ENCODE measurements at places on chromosomes 13 and 19.

DNA sequence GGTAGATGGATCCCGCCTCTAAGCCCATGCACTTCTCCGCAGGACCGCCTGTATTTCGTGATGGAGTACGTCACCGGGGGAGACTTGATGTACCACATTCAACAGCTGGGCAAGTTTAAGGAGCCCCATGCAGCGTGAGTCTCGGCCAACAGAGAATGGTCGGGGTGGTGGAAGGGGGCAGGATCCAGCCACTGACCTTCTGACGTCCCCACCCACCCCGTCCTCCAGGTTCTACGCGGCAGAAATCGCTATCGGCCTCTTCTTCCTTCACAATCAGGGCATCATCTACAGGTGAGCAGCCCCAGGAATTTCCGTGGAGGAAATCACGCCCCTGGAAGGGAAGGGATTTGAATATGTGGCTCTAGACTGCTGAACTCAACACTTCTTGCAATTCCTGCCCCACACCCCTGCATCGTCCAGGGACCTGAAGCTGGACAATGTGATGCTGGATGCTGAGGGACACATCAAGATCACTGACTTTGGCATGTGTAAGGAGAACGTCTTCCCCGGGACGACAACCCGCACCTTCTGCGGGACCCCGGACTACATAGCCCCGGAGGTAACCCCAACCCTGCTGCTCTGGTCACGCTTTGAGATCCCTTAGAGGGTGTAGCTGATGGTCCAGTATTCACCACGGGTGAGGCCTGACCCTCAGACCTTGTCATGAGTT lies 8.8 kb upstream of the CACNG7 start:
- no peak for DNase-seq

DNA sequence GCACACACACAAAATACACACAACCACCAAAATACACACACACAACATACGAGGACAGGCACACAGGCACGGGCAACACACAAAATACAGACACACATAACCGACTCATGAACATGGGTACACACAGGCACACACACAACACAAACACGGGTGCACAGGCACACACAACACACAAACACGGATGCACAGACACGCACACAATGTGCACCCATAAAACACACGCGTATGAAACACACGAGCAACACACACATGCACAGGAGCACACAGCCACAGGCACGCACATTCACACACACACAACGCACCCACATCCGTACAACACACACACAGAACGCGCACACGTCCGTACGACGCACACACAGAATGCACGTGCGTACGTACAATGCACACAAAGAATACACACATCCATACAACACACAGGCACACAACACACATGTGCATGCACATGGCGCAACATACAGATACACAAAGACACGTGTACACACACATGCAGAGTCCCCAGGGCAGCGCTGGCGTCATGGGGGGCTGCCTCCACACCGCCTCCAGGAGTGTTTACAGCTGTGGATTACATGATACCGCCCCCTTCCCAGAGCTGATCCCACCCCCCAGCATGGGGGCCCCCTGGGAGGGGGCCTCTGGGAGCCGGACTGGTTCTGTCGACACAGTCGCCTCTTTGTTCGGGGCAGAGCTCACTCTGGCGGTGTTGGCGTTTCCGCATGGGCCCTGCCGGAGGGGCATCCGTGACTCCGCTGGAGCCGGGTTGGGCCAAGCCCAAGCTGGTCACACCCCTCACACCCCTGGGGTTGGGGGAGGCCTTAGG lies 2.9 kb downstream of the SBNO2 start:
- no peak for DNase-seq

- no peak for DNase-seq
Observed at GRCh38 chr13:76871432-76871831, 14.8 kb downstream of the KCTD12 start.

GRCh38 chr19:813219-814151 lies 8.3 kb downstream of the PLPPR3 start:
- DNase-seq: no peak
